ENCODE measurements at places on chromosomes 16 and 17. TPM values are rescaled to one million over a fixed set of nuclear protein-coding genes. Genes with fewer than 3 reads are reported as not detected.

Gene CHAD
- 0.17 TPM for total RNA-seq

Gene KRT39
- total RNA-seq: not detected

Gene MYH1
- total RNA-seq: 0.46 TPM

Gene CACNA1H
- total RNA-seq: 25.0 TPM

Gene SEPTIN12
- not detected for total RNA-seq

GRCh38 chr17:43976963-43977837 is 23.5 kb upstream of the PYY start:
- H3K36me3 ChIP-seq: no peaks in the 10 kb centered on the region
- no peaks in the 10 kb centered on the region for H3K27me3 ChIP-seq
- H3K27ac ChIP-seq: no peak overlapping the region
- H3K4me3 ChIP-seq: no peak overlapping the region
- no peaks in the 10 kb centered on the region for H3K4me1 ChIP-seq

DNA sequence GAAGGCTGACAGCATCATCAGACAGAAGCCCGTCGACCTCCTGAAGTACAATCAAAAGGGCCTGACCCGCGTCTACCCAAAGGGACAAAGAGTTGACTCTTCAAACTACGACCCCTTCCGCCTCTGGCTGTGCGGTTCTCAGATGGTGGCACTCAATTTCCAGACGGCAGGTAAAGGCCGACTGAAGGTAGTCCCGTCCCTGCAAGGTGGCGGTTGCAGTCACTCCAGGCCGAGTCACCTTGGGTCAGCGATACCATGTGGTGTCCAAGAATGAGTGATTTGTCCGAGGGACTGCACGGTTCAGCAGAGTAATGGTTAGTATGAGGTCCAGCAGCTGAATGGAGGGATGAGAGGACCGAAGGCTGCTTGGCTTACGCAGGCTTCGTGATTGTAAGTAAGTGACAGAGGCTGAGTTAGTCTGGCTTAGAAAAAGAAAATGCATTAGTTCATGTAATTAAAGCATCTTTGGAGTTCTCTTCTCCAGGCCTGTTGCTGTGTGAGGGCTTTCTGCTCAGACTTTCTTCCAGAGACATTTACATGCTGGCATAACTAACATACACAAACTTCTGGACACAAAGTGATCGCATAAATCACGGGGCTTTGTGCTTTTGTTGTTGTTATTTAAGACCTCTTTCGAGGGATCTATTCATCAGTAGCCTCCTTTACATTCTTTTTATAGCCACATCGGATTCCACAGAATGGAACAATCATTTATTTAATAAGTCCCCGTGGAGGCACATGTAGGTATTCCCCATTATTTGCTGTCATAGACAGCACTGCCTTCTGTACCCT is 74.9 kb downstream of the SDR42E1 start:
- no peak overlapping the region for H3K27ac ChIP-seq
- H3K4me3 ChIP-seq: no peak overlapping the region
- H3K4me1 ChIP-seq: no peaks in the 10 kb centered on the region
- no peaks in the 10 kb centered on the region for H3K36me3 ChIP-seq
- no peaks in the 10 kb centered on the region for H3K27me3 ChIP-seq

DNA sequence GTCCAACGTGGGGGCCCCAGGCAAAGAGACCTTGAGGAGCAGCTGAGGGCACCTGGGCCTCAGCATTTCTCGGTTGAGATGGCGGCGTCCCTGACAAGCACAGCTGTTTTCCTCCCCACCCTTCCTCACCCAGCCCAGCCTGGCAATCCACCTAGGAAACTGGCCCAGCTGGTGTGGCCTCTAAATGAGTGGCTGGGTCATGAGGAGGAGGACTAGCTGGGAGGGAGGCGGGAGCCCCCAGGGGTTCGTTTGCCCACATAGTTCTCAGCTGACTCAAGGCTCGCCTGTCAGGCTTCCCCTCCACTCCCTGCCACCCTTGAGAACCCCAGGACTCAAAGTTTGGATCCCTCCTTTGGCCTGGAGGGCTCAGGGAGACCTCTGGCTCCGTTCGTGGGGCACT is 5.9 kb downstream of the RNF222 start:
- no peak for DNase-seq
- H3K27ac ChIP-seq: no peak overlapping the region
- H3K4me1 ChIP-seq: no peaks in the 10 kb centered on the region
- no peaks in the 10 kb centered on the region for H3K36me3 ChIP-seq
- no peak overlapping the region for H3K4me3 ChIP-seq
- peaks cover 22% of the 10 kb centered on the region for H3K27me3 ChIP-seq

DNA sequence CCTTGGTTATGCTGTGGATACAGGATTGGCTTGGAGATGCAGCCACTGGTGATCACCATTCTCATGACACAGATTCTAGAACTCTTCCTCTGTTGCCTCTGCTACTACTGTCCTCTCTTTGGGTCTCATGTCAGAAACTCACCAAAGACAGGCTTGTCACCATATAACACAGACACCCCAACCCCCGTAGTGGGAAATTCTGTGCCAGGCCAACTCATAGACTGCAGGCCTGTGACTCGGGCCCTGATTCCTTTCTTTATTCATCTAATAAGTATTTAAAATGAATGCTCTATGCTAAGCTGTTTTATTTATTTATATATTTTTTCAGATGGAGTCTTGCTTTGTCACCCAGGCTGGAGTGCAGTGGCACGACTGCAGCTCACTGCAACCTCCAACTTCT is 9.5 kb downstream of the CYB5D2 start:
- no peak overlapping the region for H3K4me3 ChIP-seq
- H3K36me3 ChIP-seq: no peaks in the 10 kb centered on the region
- DNase-seq: no peak
- H3K27ac ChIP-seq: no peak overlapping the region
- H3K4me1 ChIP-seq: no peaks in the 10 kb centered on the region

DNA sequence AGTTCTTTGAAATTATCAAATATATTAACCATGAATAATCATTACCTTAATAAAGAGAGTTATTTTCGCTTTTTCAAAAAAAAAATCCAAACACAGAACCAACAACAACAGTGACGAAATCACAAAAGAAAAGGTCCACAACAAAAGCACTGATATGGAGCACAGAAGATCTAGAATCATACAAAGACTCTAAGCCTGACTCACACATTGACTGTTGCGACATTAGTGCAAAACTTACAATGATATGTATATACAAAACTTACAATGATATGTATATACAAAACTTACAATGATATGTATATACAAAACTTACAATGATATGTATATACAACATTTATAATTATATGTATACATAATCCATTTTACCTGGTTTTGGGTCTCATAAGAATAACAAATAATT is 117.7 kb downstream of the USP22 start:
- no peaks in the 10 kb centered on the region for H3K27me3 ChIP-seq
- peaks cover 10% of the 10 kb centered on the region for H3K4me1 ChIP-seq
- H3K27ac ChIP-seq: no peak overlapping the region
- H3K36me3 ChIP-seq: no peaks in the 10 kb centered on the region
- no peak overlapping the region for H3K4me3 ChIP-seq
- DNase-seq: no peak

DNA sequence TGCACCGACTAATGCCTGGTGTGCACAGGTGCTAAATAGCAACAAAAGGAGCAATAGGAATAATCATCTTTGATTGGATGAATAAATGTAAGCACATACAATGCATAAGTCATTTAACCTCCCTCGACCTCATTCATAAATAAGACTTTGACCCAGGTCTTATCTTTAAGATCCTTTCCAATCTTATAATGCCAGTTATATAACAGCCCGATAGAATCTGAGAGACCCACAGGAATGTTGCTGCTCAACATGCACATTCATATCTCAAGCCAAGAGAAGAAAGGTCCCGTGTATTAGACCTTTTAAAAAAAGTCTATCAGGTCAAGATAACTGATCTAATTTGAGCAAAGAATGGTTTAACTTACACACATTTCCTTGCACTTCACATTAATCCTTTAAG is 146.8 kb upstream of the SOX9 start:
- H3K27me3 ChIP-seq: no peaks in the 10 kb centered on the region
- H3K4me1 ChIP-seq: no peaks in the 10 kb centered on the region
- H3K27ac ChIP-seq: no peak overlapping the region
- H3K4me3 ChIP-seq: no peak overlapping the region
- no peak for DNase-seq
- no peaks in the 10 kb centered on the region for H3K36me3 ChIP-seq

- H3K27ac ChIP-seq: peak within 1 kb of the TSS; percentile 97
- peak; percentile 89 for DNase-seq
- H3K4me3 ChIP-seq: peak within 1 kb of the TSS; percentile 63
- peaks cover 29% of the 10 kb centered on the region for H3K4me1 ChIP-seq
- no peaks in the 10 kb centered on the region for H3K27me3 ChIP-seq
- H3K36me3 ChIP-seq: no peaks in the 10 kb centered on the region
Observed at GRCh38 chr16:3020247-3020603, at the start of gene TNFRSF12A. TNFRSF12A (plus strand) TSS chr16:3020368; CDS start chr16:3020398, 30 bp downstream.

DNA sequence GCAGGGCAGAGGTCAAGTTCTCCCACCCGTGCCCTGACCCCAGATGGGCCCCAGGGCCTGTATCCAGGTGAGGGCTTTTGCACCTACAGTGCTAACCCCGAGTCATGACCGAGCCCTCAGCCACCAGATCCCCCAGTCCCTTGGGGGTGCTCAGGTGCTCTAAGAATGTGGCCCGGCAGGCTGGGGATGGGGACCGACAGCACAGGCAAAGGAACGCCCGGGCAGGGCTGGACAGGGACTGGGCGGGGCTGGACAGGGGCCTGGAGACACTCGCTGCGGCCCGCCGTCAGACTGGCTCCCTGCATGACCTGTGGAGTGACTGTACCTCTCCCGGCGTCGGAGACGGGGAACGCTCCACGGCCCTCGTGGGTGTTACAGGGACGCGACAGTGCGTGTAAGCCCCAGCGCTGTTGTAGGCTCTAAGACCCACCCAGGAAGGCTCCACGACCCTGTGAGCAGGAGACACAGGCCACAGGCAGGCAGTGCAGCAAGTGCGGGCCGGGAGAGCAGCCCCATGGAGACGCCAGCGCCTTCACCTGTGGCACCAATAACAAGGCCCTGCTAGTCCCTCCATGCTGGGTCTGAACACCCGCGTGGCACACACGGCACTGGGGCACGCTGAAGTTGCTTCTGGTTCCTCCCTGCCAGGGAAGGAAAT is 38.8 kb downstream of the CBFA2T3 start:
- peaks cover 17% of the 10 kb centered on the region for H3K4me1 ChIP-seq
- H3K27ac ChIP-seq: no peak overlapping the region
- peaks cover 29% of the 10 kb centered on the region for H3K27me3 ChIP-seq
- no peak overlapping the region for H3K4me3 ChIP-seq
- no peaks in the 10 kb centered on the region for H3K36me3 ChIP-seq

DNA sequence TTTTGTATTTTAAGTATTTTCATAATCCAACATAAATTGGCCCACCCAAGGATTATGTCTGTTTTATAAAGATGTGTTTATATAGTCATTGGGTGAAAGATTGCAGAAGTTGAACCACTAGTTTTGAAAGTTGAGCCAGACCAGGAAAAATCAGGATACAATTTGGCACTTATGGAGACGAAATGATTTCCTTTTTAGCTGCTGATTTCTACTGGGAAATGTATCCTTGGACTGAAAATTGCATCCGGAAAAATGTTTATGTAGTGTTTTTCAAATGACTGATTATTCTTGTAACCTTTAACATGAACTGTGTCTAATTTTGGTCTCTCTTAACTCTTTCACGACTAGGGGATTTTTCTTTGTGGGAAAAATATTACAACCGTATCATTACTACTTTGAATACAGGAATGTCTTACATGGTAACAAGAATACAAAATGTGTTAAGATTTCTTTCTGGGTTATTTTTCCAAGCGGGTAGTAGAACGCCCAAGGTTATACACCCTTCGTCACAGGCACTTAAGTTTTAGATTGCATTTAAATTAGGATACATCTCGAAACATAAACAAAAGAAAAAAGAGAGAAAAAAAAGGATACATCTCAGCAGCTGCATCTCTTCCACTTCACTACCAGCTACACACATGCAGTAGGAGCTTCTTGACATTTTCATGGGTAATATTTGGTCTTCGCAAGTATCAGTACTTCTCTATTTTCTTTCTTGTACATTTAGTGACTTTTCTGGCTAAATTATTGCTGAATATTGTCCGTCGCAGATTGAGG is 273.0 kb upstream of the TBX2 start:
- no peak overlapping the region for H3K4me3 ChIP-seq
- no peaks in the 10 kb centered on the region for H3K27me3 ChIP-seq
- no peaks in the 10 kb centered on the region for H3K36me3 ChIP-seq
- no peaks in the 10 kb centered on the region for H3K4me1 ChIP-seq
- no peak for DNase-seq

DNA sequence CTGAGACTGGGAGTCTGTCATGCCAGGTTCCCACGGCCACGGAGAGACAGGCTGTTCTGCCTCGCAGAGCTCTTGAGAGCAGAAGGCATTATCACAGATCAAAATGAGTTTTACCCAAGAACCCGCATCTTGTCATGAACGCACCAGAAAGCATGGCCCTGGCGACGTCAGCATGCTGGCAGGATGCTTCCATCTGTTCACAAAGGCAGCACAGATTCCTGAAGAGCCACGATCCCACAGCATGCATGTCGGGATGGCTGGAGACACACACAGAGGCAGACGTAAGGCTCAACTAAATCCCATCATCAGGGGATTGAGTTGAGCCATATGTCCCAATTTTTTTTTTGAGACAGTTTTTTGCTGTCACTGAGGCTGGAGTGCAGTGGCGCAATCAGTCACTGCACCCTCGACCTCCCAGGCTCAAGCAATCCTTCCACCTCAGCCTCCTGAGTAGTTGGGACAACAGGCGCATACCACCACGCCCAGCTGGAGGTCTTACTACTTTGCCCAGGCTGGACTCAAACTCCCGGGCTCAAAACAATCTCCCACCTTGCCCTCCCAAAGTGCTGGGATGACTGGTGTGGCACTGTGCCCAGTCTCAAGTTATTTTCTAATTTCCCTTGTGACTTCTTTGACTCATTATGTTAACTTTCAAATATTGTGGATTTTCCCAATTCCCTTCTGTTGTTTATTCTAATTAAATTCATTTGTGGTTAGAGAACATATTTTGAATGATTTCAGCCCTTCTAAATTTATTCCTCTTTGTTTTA is 11.1 kb downstream of the FANCA start:
- H3K4me1 ChIP-seq: peaks cover 8% of the 10 kb centered on the region
- H3K27me3 ChIP-seq: no peaks in the 10 kb centered on the region
- no peak overlapping the region for H3K27ac ChIP-seq
- peaks cover 72% of the 10 kb centered on the region for H3K36me3 ChIP-seq

GRCh38 chr17:45225051-45225700 is 3.5 kb downstream of the FMNL1 start:
- H3K27ac ChIP-seq: no peak overlapping the region
- no peak for DNase-seq
- H3K27me3 ChIP-seq: peaks cover 4% of the 10 kb centered on the region
- no peak overlapping the region for H3K4me3 ChIP-seq
- peaks cover 8% of the 10 kb centered on the region for H3K4me1 ChIP-seq

Measured in A673 (cell line).